ENCODE measurements at places on chromosomes 16 and 17.

- DNase-seq, result no peak
These were observed 2.7 kb upstream of the AP1G1 start for GRCh38 chr16:71811261-71811803.

GRCh38 chr17:43490621-43491020 lies 6.8 kb downstream of the DHX8 start:
- DNase-seq, result no peak

DNA sequence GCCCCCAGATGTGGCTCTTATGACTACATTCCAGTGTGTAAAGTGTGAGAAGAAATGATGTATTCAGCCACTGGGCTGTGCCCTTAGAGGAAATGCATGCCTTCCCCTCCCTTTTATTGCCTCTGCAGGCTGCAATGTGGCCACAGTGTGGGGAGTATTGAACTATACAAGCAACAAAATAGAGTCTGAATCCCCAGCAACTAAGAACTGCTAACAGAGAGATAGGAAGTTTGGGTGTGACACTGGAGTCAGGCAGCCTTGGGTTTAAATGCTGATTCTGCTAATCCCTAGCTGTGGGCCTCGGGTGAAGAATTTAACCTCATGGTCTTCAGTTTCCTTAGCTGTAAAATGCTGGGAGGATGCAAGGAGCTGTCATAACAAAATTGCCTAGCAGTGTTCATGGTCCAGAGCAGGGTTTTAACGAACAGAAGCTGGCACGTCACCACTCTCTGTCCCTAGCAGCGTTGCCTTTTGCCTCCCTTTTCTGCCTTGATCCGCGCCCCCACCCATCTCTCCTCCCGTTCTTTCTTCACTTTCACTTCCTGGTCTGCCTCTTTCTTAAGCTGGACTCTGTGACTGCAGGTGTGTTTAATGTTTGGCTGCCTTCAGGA lies 50.3 kb downstream of the KPNA2 start:
- no peak for DNase-seq

- no peak for DNase-seq
These were observed 352.6 kb downstream of the SEC14L1 start for GRCh38 chr17:77493238-77493820.

- DNase-seq, result no peak
These were observed 11.5 kb downstream of the RPGRIP1L start for GRCh38 chr16:53692146-53692545.

DNA sequence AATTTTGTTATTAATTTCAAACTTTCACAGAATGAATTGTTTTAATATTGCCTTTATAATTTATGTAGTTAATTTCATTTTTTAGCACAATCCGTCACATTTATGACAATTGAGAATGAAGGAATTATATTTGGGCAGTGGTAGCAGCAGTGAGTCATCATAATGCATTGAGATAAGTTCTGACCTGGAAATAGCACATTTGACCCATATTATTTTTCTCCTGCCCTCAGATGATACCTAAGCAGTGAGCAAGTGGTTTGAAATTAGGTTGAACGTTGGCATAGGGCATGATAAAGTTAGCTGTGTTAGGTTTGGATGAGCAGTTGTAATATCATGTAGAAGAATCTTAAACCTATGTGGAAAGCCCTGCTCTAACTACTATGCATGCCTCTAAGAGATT lies 1431.3 kb upstream of the CDH8 start:
- DNase-seq, result no peak

DNA sequence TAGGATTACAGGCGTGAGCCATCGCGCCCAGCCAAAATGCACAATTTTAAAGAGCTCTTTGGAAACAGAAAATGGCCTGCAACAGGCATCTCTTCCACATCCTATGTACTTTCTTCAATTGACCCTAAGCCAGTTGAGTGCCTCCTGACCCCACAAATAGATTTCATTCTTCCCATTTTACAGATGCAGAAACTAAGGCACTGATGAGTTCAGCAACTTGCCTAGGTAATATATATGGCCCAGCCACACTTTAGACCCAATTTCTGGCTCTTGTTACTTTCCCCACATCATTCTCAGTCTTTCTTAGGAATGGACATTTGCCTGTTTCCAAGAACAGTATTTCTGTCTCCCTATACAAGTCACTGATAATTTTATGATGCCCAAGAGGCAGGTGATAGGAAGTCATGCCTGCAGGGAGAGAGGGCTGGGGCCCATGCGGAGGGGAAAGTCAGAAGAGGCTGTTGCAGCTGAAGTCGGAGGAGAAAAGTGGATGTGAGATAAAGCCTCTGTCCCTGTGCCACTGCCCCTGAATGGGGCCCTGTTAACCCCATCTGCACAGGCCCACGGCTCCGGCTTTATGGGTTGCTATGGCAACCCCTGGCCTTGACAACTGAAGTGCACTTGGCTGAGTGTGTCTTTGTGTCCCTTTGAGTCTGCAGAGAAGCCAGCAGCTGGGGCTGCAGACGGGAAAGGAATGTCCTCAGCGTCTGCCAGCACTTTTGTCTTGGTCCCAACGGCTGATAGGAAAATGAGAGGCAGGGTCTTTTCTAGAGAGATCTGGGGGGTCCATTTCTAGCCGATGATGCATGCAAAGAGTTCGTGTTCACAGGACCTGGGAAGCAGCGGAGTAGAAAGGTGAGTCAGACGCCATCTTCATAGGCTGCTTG lies 45.9 kb downstream of the ABAT start:
- DNase-seq, result no peak

DNA sequence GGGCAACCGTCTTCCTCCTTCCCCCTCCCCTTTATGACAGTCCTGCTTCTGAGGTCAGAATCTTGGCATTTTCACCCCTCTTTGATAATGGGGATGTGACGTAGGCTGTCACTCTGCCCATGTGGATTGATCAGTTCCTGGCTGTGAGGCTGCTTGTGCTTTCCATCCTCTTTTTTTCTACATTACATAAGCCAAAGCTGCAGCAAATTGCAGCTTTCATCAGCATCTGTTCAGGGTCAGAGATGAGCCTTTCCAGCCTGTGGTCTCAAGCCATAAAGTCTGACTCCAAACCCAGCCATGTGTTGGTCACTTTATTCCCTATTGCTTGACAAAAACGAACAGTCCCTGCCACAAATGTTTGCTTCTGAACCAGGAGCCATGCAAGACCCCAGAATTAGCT lies 535.1 kb downstream of the CDH11 start:
- DNase-seq, result no peak

- no peak for DNase-seq
These were observed 8.7 kb downstream of the MXRA7 start for GRCh38 chr17:76702076-76702475.

GRCh38 chr17:2262135-2262587 lies 41.4 kb downstream of the SMG6 start:
- peak; percentile 72 for DNase-seq

DNA sequence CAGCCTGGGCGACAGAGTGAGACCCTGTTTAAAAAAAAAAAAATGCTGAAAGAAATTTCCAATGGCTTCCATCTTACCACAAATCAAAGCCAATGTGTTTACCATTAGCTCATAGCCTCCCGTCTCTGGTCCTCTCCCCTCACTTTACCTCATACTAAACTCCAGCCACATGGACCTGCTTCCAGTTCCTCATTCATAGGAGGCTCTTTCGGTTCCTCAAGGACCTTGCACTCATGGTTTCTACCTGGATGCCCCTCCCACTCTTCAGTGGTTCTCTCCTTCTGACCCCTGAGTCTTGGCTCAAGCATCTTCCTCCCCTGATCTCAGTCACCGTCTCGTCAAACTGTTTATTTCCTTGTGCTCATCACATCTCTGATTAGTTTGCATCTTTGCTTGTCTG lies 3.8 kb upstream of the DEF8 start:
- DNase-seq, result no peak

DNA sequence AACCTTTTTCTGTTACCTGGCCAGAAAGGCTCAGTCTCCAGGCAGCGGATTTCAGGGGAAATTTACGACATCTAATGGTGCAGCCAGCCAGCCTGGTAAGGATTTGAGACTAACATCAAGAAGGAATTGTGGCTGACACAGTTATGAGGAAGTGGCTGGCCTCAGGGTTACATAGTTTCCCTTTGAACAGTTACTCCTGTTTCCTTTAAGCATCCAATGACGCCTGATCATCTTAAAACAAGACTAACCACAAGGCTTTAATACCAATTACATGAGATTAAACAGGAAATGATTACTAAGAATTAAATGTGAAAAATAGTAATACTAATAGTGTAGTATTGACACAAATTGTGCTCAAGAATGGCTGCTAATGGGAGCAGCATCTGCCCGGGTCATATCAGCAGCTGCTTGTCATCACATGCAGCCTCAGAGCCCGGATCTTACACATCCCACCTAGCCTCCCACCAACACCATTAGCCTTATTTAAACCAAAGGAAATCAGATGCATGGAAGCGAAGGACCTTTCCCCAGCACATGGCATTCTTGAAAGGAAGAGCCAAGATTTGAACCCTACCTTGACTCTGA lies 431.8 kb downstream of the PMP22 start:
- DNase-seq, result peak; percentile 24

- no peak for DNase-seq
These were observed 480.0 kb downstream of the PMP22 start for GRCh38 chr17:14784997-14785696.

GRCh38 chr16:65318138-65318537 lies 196.3 kb upstream of the CDH11 start:
- DNase-seq, result no peak

All from AG08395 (cell line).